Stimulated activated CD4-positive, alpha-beta T cell treated with anti-CD3 and anti-CD28 coated beads, Interleukin-2, amount 100 ng/mL, for 48 hours (primary cell): ENCODE measurements at places on chromosomes 12 and 14.

DNA sequence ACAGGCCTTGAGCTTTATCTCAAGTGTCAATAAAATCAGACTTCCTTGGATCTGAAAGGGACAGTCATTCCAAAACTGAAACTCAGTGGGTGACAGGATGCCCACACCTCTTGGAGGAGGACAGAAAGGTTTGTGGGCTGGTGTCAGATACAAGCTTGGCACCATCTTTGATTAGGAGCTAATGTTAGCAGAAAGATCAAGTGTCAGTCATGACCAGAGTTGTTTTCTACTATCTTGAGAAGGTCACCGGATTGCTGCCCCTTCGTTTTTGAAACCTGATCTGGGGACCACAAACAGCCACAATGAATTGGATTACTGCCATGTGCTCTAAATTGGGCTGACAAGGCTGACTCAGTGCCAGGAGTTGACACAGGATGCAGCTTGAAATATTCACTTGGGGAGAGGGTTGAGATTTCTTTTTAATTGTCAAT lies 88.3 kb downstream of the OTOGL start:
- no peak for DNase-seq

GRCh38 chr12:119710374-119710964 lies 42.5 kb downstream of the PRKAB1 start:
- no peak for DNase-seq

- no peak for DNase-seq
Measured at GRCh38 chr12:99039367-99040120, 394.5 kb downstream of the APAF1 start.

DNA sequence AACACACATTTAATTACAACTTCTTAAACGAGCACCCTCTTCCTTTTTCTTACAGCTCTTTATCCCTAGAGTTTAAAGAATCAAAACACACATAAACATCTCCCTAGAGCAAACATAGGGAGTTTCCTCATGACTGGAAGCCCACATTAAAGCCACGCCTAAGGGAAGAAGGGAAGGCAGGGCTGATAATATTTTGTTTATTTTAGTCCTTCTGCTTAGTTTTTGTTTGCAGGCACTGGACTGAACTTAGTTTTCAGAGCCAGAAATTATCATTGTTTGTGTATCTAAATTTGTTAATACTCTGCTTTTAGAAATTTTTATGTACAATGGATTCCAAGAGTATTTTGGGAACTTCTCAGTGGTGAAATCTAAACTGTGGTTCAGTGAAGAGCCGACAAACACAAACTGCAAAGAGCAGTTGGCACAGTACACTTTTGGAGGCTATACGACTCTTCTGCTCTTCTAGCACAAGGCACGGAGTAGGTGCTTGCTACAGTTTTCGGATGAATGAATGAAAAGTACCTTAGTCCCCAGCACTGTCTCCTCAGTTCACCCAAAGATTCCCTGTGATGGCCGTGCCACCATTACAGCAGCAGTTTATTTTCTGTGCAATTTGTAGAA lies 17.6 kb upstream of the AMIGO2 start:
- DNase-seq = no peak

DNA sequence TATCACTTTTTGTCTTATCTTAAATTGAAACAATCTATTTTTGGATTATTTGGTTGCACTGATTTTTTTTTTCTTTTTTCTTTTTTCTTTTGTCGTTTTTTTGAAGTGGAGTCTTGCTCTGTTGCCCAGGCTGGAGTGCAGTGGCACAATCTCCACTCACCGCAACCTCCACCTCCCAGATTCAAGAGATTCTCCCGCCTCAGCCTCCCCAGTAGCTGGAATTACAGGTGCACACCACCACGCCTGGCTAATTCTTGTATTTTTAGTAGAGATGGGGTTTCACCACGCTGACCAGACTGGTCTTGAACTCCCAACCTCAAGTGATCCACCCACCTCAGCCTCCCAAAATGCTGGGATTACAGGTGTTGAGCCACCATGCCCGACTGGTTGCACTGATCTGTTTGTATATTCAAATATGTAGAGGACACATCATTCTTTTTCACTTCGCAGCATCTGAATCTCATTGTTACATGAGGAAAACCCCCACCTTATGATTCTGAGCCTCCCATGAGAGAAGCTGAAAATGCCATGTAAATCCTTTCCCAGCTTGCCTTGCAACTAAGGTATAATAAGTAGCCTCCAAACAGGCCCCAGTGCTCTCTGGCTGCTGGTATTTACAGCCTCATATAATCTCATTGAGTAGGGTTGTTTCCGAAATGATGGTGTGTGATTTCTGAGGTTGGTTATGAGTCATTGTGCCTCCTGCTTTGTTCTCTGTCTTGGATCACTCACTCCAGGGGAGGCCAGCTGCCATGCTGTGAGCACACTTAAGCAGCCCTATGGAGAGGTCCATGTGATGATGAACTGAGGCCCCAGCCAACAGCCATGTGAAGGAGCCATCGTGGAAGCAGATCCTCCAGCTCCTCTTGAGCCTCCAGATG lies 5.2 kb upstream of the HSP90B1 start:
- peak; percentile 34 for DNase-seq

GRCh38 chr14:36021030-36021422 lies 155.5 kb downstream of the PTCSC3 start:
- DNase-seq = no peak

DNA sequence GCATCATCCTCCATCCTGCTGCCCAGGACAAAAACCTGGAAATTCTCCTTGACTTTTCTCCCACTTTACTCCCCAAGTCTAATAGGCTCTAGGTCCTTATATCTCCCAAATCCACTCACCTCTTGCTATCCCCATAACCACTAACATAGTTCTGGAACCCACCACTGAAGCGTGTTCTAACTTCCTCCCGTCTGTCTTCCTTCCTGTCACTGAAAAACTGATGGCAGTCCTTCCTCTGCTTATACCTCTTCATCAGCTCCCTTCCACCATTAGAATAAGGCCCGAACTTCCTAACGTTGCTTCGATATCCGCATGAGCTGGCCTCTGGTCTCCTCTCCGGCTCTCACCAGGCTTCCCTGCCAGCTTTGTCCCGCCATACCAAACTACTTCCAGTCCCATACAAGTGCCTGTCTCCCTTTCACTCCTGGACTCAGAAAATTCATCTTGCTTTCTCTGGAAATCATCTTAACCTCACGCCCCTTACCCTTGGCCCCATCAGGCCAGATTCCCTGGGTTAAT lies 63.0 kb upstream of the BCL2L14 start:
- DNase-seq = no peak

DNA sequence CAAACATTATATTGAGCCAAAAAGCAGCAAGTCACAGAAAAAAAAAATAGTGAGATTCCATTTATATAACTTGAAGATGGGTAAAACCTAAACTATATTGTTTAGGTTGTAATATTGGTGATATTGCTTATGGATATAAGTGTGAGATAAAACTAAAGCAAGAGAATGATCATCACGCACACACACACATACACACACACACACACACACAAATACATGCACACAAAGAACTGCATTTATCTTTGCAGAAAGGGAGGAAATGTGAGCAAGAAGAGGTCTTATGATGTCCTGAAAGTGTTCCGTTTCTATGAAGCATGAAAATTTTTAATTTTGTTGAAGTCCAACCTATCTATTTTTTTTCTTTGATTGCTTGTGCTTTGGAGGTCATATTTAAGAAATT lies 16.4 kb upstream of the AMN1 start:
- no peak for DNase-seq

GRCh38 chr12:98449584-98449983 lies 65.8 kb upstream of the TMPO start:
- DNase-seq = no peak

DNA sequence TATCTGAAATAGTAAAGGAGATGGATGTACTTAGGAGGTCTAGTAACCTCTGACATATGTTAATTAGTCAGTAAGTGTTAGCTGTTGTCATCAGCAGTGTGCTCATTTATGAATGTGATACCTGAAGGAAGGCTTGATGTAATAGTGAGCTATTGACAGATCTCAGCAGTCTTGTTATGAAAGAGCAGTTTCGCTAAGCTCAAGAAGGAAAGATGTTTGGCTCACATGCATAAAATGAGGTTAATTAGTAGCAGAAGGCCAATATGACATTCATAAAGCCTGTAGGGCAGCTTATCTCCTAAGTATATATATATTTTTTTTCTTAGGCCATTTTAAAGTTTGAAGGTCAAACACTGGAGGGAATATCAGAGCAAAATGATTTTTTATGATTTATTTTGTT lies 2.8 kb downstream of the FAM234B start:
- DNase-seq = no peak
